Suprapubic skin (tissue), 4 donors: ENCODE measurements at places on chromosomes 2 and 18. TPM values are rescaled to one million over a fixed set of nuclear protein-coding genes. Genes with fewer than 3 reads are reported as not detected.
A peak's percentile ranks its signal among the peaks of the same experiment; 100 is the strongest.

GRCh38 chr18:31850844-31851243 is 90.2 kb upstream of the SLC25A52 start:
- no peak for DNase-seq

- DNase-seq, result no peak
These were observed 244.8 kb upstream of the NCKAP5 start for GRCh38 chr2:133812826-133813617.

DNA sequence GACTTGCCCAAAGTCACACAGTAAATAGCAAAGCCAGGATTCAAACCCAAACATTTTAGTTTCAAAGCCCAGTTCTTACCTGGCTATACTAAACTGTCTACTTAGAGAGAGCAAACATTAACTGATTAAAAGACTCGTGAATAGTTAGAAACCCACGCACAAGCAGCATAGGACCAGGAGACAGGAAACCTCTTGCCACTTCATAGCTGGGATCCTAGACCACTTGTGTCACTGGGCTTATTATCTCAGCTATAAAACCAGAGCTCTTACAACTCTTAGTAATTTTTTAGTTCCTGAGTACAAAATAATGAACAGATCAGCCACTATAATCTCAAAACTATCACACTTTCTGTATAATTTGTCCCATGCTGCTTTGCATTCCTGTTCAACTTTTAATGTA is 2.4 kb upstream of the AAK1 start:
- no peak for DNase-seq

DNA sequence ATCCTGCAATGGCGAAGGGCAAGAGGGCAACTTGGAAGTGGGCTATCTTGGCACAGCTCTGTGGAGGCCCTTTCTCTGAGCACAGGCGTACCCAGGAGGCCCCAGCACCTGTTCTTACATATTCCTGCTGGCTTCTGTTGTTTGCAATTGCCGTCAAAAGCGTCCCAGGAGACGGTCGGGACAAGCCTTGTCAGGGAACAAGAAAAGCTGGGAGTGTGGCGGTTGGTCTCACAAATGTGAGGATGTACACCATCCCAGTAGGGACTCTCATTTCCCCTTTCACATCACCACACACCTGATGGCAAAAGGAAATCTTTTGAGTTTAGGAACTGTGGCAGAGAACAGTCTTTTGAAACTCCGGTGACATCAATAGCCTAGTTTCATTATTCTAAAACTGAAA is 94.7 kb upstream of the EFEMP1 start:
- no peak for DNase-seq

DNA sequence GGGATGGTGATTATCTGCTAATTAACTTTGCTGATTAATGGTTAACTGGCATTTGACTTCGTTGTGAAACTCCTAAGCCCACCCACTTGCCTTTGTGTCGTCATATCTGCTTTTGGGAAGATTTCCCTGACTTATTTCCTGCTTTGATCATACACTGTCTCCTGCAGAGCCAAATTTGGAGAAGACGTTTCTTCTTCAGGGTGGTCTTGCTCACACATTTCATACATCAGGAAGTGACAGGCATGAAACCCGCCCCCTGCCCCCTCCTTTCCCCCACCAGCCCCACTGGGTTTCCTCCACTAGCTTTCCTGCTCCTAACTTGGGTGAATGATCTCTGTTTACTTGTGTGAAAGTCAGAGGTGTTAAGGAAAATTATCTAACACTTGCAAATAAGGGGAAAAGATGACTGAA is 300.1 kb downstream of the TSN start:
- no peak for DNase-seq

GRCh38 chr2:203897544-203897943 is 30.0 kb downstream of the CTLA4 start:
- no peak for DNase-seq

GRCh38 chr18:48828691-48829442 is 121.9 kb downstream of the SMAD7 start:
- peak; percentile 75 for DNase-seq

- DNase-seq, result no peak
These were observed 1.9 kb downstream of the CLASP1 start for GRCh38 chr2:121647396-121647795.

GRCh38 chr2:237968048-237968862 is 1.4 kb downstream of the UBE2F start:
- no peak for DNase-seq

GRCh38 chr2:136013955-136014354 is 28.5 kb upstream of the DARS1 start:
- no peak for DNase-seq

- no peak for DNase-seq
These were observed 101.7 kb upstream of the ALPP start for GRCh38 chr2:232276733-232277313.

DNA sequence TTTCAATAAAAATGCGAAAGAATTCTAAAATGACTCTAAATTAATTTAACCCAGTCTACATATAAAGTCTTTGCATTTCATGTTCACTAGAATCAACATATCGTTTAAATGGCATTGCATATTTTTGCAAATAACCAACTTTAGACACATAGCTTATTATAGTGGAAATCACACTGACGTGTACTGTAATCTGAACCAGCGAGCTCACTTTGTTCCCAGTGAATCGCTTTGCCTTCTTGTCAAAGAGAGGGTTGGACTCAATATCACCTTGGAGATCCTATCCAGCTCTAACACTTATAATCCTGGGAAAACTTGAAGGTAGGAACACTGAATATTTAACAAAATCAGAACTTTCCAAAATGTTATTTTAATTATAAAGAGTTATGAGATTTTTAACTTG is 108.2 kb downstream of the GALNT1 start:
- no peak for DNase-seq

- no peak for DNase-seq
These were observed 870.6 kb downstream of the CBLN2 start for GRCh38 chr18:71673498-71673897.

GRCh38 chr2:216507220-216508160 is 8.8 kb downstream of the RPL37A start:
- no peak for DNase-seq

- no peak for DNase-seq
These were observed 1.4 kb downstream of the PRKD3 start for GRCh38 chr2:37323176-37323780.

DNA sequence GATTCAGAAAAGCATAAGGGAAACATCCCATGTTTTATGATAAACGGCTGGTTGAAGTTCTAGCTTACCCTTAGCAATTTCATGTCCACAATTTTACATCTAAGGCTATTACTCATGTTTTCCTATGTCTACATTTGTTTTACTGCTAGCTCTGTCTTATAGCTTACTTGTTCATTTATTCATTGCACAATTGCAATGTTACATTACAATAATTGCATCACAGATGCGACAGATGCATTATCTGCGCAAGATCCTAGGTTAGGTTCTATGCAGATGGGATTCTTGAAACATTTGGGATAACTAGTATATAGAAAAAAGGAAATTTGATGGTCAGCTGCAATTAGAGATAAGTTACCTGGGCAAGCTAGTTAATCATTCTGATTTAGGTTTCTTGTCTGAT is 108.4 kb downstream of the ARHGAP28 start:
- DNase-seq, result no peak

- DNase-seq, result no peak
These were observed 60.6 kb downstream of the IRS1 start for GRCh38 chr2:226738821-226739544.

DNA sequence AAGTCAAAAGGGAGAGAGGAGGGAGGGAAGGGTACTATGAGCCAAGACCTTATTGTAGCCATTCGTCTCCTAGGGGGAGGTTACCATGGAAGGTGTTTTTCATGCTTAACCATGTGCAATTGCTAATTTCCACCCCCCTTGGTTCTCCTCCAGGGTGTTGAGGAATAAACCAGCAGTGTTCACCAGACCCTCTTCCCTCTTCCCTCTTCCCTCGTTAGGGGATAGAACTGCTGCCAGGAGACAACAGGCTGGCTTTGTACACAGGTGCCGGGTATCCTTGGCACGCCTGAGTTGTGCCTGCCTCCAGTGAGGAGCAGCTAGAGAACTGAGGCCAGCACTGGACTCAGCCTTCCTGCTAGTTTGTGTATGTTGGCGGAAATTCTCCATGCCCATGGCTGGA is 41.1 kb upstream of the ARL5A start:
- DNase-seq, result no peak

- DNase-seq, result no peak
These were observed 13.3 kb upstream of the PRELID3A start for GRCh38 chr18:12394428-12394827.

DNA sequence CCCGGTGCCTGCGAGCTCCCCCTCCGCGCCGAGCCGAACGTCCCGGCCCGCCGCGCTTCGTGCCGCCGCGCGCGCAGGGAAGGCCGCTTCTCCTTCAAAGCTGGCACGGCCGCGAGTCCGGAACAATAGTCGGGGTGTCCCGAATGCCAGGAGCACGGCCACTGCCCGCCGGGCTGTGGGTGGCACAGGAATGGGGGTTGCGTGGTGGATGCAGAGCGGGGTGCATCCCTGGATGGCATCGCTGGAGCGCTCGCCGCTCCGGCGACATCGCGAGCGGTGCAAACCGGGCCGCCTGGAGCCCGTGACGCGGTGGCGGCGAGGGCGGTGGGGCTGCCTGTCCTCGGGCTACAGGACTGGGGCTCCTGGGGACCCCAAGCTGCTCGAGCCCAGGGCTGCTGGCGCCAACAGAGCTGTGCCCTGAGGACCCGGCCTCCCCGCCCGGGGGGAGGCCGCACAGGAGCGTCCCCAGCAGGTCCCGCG is 1.1 kb upstream of the SATB2 start:
- peak; percentile 71 for DNase-seq

- no peak for DNase-seq
These were observed 76.6 kb downstream of the INPP4A start for GRCh38 chr2:98521266-98521665.

DNA sequence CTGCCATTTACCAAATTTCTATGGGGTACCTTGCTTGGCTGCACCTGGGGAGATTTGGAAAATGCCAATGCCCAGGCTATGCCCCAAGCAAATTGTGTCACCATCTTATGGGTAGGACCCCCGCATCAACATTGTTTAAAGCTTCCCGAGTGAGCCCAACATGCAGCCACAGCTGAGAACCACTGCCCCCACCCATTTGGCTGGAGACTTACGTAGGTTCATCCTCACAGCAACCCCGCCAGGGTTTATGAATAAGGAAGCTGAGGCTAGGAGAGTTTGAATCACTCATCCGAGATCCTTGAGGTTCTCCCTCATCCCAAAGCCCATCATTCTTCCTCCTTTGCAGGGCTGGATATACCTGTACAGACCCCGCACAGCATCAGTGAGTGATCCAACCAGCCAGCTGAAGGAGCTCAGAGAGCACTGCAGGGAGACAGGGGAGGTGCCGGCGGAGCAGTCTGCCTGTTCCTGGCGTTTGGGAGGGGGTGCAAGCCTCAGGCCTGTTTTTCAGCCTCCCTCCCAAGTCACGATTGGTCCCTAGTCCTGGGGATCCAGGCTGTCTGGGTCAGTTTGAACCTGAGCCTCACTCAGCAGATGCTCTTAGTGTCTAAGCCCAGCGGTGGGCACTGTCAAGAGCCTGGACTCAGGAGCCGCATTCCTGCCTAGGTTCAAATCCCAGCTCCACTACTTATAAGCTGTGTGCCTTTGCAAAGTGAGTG is 164.9 kb downstream of the SMAD7 start:
- DNase-seq, result peak; percentile 20

DNA sequence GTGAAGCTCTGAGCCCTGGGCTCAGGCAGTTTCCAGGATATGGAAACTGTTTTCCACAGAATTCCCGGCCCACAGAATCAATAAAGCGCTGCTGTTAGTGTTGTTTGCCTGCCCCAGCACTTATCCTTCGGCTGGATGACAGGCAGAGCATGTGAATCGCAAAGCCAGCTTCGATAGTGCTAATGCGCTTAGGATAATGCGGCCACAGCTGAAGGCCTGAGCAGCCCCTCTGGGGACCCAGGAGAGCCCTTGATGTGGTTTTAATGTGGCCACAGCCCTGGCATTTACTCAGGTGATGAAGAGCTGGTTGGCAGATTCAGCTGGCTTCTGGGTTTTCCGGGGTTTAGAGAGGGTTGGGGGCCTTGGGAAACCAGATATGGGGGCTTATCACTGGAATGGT is 23.7 kb downstream of the PCARE start:
- DNase-seq, result no peak

- no peak for DNase-seq
These were observed 77.8 kb upstream of the CCDC195 start for GRCh38 chr2:224793946-224794345.

GRCh38 chr2:207115715-207116364 is 49.9 kb downstream of the KLF7 start:
- no peak for DNase-seq

GRCh38 chr2:239201531-239201876 is 199.3 kb downstream of the HDAC4 start:
- no peak for DNase-seq

DNA sequence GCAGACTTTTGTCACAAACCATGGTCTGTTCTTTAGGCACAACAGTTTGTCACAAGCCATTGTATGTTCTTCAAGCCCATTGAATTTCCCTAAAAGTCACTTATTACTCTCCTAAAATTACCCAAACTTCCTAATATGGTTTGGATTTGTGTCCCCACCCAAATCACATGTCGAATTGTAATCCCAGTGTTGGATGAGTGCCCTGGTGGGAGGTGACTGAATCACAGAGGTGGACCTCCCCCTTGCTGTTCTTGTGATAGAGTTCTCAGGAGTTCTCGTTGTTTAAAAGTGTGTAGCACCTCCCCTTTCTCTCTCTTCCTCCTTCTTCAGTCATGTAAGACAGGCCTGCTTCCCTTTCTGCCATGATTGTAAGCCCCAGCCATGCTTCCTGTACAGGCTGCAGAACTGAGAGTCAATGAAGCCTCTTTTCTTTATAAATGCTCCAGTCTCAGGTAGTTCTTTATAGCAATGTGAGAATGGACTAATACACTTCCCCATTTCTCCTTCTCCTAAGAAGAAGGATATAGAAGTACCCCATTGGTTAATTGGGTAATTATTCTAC is 11.2 kb upstream of the GYPC start:
- peak; percentile 28 for DNase-seq

DNA sequence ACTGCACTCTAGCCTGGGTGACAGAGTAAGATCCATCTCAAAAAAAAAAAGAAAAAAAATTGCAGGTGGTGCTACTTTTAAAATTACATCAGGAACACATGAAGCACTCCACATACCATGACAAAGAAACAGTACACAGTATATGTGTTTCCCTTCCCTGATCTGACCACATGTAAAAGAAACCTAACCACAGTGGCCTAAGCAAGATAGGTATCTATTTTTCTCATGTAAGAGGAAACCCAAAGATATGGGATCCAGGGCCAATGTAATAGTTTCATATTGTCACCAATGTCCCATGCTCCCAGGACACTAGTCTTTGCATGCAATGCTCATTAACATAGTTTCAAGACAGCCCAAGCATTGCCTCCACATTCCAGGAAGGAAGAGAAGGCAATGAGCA is 99.9 kb downstream of the DYM start:
- DNase-seq, result no peak

GRCh38 chr2:112733456-112733855 is 12.6 kb downstream of the NT5DC4 start:
- DNase-seq, result no peak

- DNase-seq, result no peak
These were observed 98.6 kb upstream of the CABLES1 start for GRCh38 chr18:23036660-23037201.

Gene GAL3ST2
- total RNA-seq, result not detected

Gene UGT1A10
- not detected for total RNA-seq

Gene ZFP36L2
- total RNA-seq, result 238 TPM

Gene FEV
- total RNA-seq, result not detected

Gene SRD5A2
- not detected for total RNA-seq

Gene GRHL1
- 127 TPM for total RNA-seq

Gene LNPK
- 23.1 TPM for total RNA-seq

Gene CREG2
- 0.17 TPM for total RNA-seq

Gene GIGYF2
- total RNA-seq, result 208 TPM

Gene IL36A
- not detected for total RNA-seq

Gene OSBPL6
- total RNA-seq, result 19.6 TPM

Gene TET3
- total RNA-seq, result 54.7 TPM
